Stimulated activated CD4-positive, alpha-beta T cell treated with anti-CD3 and anti-CD28 coated beads, Interleukin-1b, Interleukin-23, amount 100 ng/mL, for 1 hour (primary cell): ENCODE measurements at places on chromosomes 7 and 10.

DNA sequence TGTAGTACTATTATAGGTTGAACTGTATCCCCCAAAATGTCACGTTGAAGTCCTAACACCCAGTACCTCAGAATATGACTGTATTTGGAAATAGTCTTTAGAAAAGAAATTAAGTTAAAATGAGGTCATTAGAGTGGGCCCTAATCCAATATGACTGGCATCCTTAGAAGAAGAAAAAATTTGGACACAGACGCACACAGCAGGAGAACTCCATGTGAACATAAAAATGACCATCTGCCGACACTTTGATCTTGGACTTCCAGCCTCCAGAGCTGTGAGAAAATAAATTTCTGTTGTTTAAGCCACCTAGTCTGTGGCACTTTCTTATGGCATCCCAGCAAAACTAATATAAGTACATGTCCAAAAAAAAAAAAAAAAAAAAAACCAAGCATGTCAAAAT lies 225.8 kb downstream of the PARD3 start:
- no peak for DNase-seq

- no peak for DNase-seq
These were observed 401.5 kb downstream of the REEP3 start for GRCh38 chr10:63922468-63923284.

- no peak for DNase-seq
These were observed 172.4 kb downstream of the SEMA3E start for GRCh38 chr7:83476511-83477050.

DNA sequence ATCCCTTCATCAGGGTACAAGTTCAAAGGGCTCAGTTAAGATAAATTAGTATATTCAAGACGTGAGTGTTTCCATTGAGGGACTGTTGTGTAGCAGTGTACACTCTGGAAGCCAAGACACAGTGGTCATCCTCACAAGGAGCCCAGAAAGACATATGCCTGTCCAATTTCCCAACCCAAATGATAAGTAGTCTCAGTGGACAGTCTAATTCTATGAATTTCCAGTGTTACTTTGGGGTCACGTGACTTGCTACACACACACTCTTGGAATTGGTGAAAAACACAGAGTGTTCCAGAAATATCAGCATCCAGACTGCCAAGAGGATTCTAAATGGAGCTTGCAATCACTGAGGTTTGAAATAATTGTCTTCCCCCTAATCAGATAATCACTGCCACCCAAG lies 365.1 kb downstream of the WDR11 start:
- DNase-seq = no peak

DNA sequence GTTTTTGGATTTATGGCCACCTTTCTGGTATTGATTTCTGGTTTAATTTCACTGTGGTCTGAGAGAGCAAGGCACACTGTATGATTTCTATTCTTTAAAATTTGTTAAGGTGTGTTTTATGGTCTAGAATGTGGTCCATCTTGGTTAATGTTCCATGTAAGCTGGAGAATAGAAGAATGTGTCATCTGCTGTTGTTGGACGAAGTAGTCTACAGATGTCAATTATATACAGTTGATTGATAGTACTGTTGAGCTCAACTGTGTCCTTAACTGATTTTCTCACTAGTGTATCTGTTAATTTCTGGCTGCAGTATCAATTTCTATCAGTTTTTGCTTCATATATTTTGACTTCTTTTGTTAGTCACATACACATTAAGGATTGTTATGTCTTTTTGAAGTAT lies 127.1 kb downstream of the MLLT10 start:
- DNase-seq = no peak

DNA sequence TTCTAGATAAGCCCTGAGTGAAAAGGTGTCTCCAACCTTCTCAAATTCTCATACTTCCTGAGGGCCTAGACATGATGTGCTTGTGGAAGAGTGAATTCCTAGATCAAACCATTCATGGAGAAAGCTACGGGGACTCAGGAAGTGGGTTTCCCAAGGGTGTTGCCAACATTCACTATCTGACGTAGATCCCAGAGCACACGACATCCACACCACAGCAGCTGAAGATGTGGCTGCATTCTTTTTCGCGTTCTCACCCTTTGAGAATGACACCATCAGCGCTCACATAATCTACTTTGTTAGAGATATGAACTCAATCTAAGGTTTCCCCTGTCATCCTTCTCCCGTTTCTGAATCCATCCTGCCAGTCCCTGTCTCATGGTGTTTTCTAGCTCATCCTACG lies 290.8 kb downstream of the DNAJB6 start:
- DNase-seq = no peak

- no peak for DNase-seq
These were observed 13.2 kb upstream of the GDF10 start for GRCh38 chr10:47286591-47287315.

DNA sequence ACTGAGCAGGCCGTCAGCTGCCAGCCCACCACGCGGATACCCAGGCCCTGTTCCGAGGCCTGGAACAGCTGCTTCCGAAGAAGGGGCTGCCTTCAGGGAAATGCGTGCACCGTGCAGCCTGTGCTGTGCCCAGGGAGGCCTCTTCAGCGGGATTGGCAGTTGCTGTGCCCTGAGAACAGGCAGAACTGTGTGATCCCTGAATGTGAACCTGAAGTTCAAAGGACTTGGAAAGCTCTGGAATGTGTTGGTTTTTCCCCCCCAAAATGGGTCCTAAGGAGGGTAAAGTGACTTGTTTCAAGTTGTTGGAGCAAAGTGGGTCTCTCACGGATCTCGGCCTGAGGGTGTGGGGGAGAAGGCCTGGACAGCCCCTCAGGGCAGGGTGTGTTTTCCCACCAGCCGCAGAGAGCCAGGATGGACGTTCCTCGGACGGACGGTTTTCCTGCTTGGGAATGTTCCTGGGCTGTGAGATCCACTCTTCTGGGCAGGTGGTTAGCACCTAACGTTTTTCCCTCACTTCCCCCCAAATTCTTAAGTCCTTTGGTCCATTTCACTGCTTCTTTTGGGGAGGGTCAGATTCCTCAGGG lies 2.1 kb downstream of the SPRN start:
- no peak for DNase-seq

GRCh38 chr7:147912946-147913638 lies 677.5 kb upstream of the C7orf33 start:
- no peak for DNase-seq

DNA sequence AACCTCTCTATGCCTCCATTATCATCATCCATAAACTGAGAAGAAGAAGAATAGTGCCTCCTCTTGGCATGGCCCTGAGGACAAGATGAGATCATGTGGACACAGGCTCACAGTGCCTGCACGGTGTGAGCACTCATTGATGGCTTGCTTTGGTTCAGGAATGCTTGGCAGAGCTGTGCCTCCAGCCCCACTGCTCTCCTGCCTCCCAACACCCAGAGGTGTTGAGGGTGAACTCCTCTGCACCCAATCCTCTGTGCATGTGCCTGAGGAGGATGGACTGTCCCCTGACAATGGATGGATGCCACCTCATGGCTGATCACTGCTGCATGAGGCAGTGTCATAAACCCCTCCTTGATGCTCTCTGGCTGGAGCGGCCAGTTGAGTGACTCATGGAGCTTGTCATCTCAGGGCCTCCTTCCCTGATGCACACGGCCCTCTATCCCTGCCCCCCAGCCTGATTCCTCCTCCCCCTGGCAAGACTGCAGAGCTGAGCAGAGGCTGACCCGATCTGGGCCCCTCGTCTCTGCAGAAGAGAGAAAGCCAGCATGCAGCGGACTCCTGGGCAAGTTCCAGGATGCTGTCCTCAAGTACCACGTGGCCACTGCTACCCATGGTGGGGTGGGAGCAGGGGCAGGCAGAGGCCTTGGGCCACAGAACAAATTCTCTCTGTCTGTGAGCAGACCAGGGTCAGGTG lies 136.3 kb downstream of the KCNMA1 start:
- DNase-seq = no peak

DNA sequence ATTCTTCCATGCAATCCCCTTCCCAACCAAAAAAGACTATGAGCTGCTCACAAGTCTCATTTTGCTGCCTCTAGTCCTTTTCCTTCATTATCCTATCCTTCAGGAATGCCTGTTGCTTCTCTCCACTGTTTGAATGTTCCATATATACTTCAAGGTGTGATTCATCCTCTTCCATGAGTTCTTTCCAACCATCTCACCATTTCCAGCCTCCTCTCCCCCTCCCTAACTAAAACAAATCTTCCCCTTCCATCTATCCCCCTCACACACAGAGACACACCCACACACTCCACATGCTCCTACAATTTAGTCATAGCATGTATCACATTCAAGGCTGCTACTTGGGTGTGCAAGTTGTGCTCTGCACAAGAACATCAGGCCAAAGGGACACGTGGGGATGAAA lies 254.3 kb downstream of the DYNC1I1 start:
- DNase-seq = no peak

DNA sequence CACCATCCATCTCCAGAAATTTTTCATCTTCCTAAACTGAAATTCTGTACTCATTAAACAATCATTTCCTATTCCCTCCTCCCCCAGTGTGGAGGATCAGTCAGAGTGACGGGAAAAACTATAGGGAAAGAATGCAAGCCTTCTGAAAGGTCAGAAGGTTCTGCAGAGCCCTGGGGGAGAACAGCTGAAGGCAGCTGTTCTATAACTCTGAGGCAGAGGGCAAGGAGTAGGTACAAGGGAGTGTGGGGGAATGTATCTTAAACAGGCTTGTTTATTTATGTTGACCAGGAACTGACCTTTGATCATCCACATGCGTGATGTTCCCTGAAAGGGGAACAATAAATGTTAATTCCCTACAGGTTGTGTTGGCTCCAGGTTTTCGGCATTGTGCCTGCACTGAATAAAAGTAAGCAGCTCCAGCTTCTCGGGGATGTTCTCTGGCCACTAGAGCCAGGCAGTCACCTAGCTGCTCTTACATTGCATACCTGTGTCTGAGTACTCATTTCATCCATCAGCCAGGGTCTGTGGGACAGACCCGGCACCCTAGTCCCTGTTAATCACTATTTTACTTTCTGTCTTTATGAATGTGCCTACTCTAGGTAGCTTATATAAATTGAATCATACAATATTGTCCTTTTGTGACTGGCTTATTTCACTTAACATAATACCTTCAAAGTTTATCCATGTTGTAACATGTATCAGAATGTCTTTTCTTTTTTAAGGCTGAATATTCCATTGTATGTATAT lies 5.8 kb downstream of the IFIT1 start:
- DNase-seq = no peak

GRCh38 chr10:22554461-22555182 lies 159.8 kb downstream of the PIP4K2A start:
- DNase-seq = no peak

DNA sequence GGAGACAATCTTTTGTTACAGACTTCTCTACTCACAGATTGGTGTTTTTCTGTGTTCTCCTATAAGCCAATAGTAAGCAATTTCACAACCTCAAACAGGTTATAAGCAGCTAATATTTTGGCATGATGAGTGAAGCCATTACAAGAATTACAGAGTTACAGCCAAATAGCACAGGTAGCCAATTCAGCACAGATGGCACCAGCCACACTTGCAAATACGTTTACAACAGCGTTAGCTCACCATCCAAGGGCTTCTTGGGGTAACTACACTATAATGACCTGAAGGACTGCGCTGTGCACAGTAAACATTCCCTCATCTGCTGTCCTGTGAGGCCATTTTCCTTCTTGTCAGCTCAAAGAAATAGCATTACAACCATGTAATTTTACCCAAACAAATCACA lies 428.6 kb downstream of the TCERG1L start:
- DNase-seq = no peak

- DNase-seq = no peak
These were observed 4.0 kb upstream of the MMP21 start for GRCh38 chr10:125779403-125780327.

GRCh38 chr10:71349406-71349805 lies 30.3 kb downstream of the SLC29A3 start:
- DNase-seq = no peak

DNA sequence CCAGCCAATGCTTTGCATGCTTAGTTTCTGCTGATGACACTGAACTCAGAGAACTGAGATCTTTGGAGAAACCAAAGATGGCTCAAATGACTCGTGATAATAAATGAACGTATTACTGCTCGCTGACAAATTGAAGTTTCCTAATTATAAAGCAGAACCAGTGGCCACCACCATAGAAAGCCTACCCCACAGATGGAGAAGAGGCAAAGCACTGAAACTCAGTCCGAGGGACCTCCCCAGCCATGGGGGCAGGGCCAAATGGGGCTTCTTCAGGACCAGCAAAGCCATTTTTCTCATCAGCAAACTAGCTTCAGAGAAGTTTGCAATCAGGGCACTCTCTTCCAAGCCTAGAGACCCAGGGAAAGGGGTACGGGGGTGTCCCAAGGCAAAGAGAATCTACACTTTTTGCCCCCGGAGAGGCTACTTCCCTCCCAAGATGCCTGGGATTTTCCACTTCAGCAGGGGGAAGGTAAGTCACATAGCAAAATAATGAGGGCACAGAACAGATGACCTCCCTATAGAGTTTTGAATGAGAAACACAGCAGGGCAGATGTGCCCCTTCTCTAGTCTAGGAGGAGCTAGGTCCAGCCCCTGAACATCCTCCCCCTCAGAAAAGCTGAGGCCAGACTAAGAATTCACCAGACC lies 4.3 kb upstream of the IL6 start:
- DNase-seq = no peak

- no peak for DNase-seq
These were observed 52.0 kb upstream of the GRB10 start for GRCh38 chr7:50834679-50835078.

DNA sequence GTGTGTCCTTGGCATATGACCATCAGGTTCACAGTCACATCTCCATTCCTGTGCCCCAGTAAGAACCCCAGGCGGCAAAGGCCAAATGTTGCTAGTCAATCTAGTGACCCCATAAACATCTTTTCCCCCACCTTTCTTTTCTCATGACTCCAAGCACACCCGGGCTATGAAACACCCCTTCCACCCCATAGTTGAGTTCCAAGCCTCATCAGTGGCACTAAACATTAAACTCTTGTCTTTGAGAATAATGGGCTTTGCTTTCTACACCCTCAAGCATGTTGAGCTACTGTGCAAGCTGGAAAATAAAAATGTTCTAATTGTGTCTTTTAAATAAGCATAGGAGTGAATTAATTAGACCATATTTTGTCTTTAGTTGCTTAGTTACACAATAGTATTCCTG lies 9.4 kb downstream of the ARID5B start:
- no peak for DNase-seq

DNA sequence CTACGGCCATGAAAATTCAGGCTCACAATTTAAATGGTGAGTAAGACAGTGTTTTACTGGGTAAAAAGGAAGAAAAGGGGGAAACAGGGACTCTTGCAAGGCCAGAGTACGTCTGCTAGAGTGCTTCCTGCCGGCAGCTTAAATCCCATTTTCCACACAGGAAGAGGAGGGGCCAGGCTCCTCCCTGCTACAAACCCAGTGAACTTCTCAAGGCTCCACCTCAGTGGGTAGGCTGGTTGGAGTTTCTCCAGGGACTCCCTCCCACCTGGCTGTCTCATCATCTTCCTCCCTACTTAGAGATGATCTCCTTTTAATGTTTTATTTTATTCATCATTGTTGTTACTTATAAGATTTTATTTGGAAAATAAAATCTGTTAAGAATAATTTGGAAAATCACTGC lies 62.6 kb upstream of the SEMA3C start:
- DNase-seq = no peak

GRCh38 chr7:34019301-34019790 lies 114.0 kb downstream of the BMPER start:
- DNase-seq = no peak
